K562 (cell line): ENCODE measurements at places on chromosomes 7 and 10. TPM values are rescaled to one million over a fixed set of nuclear protein-coding genes. Genes with fewer than 3 reads are reported as not detected.

DNA sequence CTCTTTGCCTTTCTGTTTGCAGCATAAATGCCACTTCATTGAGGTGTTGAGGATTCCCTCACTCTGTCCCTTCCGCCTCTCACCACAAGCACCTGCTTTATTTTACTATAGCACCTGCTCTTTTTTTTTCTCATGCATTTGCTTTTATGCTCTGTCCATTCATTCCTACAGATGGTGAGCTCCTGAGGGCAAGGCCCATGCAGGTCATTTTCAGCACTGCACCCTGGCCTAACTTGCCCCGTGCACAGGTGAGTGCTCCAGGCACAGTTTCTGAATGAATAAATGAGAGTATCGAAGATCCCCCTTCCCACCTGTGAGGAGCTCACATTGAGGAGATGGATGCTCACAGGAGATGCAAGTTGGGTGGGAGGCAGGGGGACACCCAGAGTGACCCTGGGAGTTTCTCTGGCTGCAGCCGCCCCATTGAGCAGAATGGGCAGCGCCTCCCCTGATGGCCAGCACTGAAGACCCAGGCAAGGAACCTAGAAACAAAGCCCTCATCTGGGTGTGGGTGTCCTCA, 1.2 kb upstream of the AKR1E2 start:
- DNase-seq = no peak

The GJD4 gene
- not detected in 2 replicates for total RNA-seq

- DNase-seq = peak; percentile 16
These were observed 75.7 kb downstream of the SPAG6 start for GRCh38 chr10:22420787-22421517.

DNA sequence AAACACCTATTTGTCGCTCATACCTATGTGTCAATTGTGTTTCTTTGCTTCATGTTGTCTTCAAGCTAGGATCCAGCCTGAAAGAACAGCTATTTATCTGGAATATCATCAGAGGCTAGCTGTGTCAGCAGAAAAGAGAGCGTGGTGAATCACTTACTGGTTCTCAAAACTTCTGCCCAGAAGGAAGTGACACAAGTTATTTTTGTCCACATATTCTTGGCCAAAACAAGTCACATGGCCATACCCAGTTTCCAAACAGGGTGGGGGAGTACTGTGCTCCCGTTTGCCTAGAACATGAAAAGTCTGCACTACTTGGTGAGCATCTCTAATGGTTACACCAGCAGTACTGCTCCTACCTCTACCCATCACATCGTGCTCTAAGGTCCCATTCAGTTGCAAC, 160.9 kb upstream of the CSTF2T start:
- no peak for DNase-seq

DNA sequence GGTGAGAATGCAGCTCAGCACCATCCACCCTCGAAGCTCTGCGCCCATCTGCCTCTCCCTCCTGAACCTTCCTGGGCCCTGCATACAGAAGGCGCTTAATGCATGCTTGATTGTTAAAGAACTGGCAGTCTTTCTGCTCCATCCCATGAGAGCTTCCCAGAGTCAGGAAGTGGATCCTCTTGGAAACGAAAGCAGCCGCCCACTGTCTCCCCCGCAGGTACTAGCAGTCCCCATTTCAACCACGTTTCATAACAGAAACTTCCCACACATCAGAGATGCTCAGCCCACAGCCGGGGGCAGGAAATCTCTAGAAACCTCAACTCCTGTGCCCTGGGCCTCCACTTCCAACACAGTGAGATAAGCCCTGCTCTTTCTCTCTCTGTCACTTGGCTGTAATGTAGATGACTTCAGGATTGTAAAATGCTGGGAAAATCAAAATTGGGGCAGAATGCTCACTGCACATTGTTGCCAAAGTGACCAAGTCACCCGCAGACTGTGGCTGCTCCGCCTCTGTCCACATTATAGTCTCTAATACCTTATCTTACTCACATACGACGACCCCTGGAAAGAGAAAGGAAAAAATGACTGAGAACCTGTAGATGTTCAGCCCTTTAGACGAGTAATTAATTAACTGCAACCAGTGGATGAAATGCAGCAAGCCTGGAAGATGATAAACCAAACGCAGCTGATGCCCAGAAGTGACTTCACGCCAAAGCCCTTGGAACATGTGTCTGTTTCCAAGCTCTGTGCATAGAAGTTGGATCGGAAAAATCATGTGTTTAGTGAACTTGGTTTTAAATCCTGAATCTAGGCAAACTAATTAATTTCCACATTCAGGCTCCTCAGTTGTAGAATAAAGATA, 28.5 kb downstream of the GSDME start:
- DNase-seq = no peak

DNA sequence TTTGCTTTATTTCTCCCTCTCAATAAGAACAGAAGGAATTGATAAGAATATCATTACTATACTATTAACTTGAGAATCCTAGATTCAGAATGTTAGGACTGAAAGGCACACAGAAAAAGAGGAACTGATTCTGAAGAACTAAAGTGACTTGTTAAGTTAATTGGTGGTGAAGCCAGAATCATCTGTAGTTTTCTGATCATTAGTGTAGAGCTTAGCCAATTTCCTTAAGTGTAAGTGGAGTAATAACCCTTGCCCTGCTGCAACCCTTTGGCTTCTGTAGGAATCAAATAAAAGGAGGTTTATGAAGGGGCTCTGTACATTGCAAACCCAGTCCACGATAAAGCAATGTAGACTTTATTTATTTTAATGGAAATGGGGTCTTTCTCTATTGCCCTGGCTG, 1186.0 kb downstream of the SORCS3 start:
- DNase-seq = no peak

- DNase-seq = no peak
These were observed 20.4 kb upstream of the INPP5F start for GRCh38 chr10:119705434-119705831.

DNA sequence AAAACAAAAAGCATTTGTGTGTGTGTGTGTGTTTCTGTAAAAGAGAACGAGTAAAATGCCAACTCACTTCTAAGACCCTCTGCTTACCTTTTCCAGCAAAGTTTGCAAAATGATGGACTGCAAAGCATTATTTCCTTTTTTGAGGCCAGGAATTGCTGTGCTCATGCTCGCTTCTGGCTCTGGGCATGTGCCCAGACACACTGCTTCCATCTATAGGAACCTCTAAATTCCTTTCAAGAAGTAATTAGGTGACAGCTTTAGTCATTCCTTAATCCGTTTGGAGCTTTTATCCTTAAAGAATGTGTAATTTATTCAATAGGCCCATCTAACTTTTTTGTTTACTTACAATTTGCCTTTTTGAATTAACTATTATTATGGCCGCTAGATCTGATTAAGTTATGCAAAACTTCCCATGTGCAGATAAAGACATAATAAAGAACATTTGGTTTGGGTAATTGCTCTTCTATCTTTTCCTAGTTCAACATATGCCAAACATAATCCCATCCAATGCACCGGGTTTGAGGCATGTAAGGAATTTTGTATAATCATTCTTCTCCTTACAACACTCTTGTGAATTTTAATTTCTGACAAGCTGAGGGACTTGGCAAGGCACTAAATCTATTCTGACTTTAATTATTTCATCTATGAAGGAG, 34.7 kb downstream of the A1CF start:
- no peak for DNase-seq

DNA sequence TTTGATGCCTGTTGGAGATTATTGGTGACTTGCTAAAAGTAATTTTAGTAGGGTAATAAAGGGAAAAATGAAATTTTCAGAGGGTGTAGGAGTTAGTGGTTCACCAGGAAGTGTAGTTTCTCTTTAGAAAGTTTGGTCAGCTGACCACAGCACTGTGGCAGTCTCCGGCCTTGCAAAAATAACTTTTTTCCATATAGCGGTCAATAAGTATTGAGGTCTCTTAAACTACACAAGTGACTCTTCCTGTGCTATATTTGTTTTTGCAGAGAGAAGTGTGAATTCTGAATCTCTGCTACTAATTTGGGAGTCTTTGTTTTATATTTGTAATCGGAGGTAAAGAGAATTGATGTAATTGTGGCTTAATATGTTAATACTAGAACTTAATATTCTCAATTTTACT, 24.3 kb downstream of the PTPN12 start:
- DNase-seq = no peak

The HMX3 gene
- 43.2 and 43.5 TPM in 2 replicates for total RNA-seq

DNA sequence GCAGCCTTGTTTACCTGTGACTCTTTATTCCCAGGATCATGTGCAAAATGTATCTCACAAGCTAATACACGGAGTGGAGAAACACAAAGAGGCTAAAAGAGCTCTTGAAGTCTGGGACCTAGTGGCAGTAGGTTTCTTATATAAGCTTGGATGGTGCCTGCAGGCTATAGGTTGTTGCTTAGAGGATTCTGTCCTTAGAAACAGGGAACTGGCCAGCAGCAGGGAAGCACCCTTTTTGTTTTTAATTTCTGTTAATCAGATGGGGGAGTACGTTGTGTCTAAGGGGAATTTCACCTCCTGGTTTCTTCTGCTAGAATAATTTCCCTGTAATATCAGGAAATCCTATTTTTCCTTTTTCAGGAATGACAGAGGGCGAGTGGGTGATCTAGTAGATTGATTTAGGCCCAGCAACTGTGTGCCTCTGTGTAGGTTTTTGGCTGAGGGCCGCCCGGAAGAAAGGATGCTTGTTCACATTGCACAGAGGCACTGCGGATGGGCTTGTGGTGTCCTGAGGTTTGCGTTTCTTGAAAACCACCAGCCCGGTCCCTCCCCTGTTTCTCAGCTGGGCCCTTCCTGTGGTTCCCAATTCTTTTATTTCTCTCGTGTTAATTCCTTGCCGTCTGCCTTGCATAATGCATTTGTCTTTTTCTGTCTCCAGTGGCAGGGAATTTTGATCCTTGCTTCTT, 158.0 kb downstream of the CAMK1D start:
- no peak for DNase-seq

- DNase-seq = no peak
These were observed 55.3 kb downstream of the PAXIP1 start for GRCh38 chr7:154947604-154948003.

GRCh38 chr7:34904987-34905386, 132.3 kb downstream of the DPY19L1 start:
- DNase-seq = no peak

GRCh38 chr7:158424531-158424930, 163.1 kb downstream of the PTPRN2 start:
- no peak for DNase-seq

The GNG11 gene
- not detected in 2 replicates for total RNA-seq

DNA sequence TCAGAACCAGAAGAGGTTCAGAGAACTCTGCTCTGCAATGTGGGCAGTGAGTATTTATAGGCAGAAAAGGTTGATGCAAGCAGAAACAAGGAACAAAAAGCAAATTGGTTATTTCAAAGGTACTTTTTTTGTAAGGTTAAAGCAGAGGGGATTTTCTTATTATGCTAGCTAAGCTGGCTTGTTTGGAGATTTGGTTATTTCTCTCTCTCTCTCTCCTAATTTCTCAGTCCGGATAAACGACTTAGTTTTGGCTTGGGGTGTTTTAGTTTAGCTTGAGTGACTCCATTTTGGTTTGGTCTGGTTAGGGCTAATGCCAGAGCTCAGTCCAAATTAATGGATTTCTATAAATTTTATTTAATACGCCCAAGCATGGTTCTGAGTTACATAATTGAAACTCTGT, 566.8 kb downstream of the SH2D4B start:
- no peak for DNase-seq

- no peak for DNase-seq
These were observed 39.1 kb upstream of the BET1 start for GRCh38 chr7:94043299-94043698.

DNA sequence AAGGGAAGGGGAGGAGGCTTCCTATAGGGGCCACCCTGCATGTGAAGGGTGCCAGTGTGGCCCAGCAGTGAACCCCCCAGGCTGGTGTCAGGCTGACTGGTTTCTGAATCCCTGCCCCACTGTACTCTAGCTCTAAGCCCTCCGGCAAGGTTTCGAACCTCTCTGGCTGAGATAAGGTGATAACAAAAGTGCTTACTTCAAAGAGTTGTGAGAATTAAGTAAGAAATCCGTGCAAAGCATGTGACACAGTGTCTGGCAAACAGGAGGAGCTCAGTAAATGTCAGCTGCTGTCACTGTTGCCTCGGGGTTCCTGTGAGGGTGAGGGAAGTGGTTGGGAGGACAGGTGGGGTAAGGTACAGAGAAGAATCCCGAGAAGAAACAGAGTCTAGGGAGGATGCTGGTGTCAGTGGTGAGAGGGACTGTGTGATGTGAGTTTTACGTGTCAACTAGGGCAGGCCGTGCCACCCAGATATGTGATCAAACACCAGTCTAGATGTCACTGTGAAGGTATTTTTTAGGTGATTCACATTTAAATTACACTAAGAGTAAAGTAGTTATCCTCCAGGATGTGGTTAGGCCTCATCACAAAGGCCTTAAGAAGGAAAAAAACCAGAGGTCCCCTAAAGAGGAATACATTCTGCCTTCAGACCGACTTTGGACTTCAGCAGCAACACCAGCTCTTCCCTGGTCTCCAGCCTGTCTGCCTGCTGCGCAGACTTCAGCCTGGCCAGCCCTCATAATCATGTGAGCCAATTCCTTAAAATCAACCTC, 64.4 kb downstream of the BPGM start:
- DNase-seq = no peak

DNA sequence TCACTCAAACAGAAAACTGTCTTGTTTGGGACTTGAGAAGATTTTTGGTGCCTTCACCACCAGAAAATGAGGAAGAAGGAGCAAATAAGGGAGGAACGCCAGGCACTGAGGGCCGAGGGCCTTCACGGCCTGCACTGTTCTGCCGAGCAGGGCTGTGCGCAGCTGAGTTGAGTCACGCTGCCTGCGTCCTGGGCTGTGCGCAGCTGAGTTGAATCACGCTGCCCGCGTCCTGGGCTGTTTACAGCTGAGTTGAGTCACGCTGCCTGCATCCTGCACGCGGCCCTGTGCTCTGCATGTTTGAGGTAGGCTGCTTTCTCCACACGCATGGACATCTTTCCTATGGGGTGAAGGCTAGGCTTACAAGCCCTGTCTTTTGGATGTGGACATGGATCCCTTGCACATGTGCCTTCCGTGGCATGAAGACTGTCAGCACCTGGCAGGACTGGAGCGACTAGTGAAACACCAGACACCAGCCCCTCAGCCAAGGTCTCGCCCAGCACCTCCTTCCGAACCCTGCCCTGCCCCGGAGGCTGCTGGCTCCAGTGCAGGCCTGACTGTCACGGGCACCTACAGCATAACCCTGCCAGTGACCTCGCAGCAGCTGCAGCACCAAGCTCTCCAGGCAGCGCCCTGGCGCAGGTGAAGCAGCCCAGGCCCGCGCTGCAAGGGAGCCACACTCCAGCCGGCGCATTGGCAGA, 96.7 kb downstream of the HTR5A start:
- DNase-seq = peak; percentile 38

DNA sequence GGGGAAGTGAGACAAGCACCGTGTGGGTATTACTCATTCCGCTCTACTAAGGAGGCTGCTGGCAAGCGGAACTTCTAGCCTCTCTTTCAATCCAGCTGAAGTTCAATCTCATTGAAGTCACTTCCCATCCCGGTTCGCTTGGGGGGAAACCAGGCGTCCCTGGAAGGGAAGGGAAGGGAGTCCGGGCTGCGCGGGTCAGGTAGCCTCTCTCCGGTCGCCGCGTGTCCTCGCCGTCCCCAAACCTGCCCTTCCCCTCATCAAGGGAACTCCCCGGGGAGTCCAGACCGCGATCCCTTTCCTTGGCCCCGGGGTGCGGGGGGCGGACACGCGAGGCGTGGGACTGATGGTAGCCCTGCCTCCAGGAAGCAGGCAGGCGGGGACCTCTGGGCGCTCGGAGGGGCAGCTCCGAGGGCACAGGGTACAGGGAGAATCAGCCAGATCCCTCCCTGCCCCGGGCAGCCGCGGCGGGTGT, 598 bp upstream of the ZEB1 start:
- peak; percentile 53 for DNase-seq

The UCN3 gene
- total RNA-seq = not detected in 2 replicates
